ENCODE measurements at places on chromosomes 2 and 18.

DNA sequence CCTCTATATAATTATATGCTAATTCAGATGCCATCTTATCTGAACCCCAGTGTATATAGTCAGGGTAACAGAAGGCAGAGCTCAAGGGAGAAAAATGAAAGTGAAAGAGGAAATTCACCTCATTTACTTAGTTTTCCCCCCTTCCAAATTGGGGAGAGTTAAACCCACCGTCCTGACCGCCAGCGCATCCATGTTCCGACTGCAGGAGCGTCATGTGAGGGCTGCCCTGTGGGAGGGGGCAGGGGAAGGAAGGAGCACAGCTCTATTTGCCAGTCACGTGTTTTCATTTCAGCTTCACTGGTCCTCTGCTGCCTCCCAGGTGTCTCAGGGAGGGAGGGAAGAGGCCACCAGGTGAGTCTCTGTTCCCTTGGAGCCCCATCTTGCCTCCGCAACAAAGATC lies 13.2 kb downstream of the CNNM4 start:
- peak; percentile 59 for DNase-seq

GRCh38 chr2:178197791-178198190 lies 3.5 kb downstream of the OSBPL6 start:
- DNase-seq, result no peak

- no peak for DNase-seq
Observed at GRCh38 chr2:101698014-101698843, 722 bp downstream of the MAP4K4 start.

GRCh38 chr18:8658858-8659485 lies 46.4 kb upstream of the MTCL1 start:
- no peak for DNase-seq

DNA sequence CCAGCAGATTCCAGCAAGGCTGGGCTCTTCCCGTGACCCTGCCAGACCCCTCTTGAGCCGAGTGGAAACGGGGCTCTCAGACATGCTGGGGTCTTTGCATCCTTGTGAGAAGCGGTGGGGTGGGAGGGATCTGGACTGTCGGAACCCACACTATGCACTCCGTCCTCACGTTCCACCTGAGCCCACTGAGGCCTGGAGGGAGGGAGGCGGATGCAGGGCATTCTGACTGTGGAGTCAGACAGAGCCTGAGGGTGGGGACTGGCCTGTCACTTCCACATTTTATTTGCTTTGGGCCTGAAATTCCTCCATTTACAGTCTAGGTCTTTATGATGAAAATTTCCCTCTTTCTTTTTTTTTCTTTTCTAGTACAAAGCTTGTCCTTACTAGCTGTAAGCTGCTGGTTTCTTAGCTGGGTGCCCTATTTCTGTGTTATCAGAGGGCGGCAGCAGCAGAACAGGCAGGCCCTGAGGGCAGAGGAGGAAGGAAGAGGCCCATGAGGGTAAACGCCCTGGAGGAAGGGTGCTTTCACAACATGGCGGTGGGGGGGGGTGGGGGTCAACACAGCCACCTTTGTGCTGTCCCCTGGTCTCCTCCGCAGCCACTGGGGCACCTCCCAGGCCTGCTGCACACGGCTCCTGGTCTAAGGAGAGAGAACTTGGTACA lies 373.5 kb upstream of the MYT1L start:
- DNase-seq, result no peak

- DNase-seq, result no peak
Observed at GRCh38 chr2:42314892-42315468, 46.0 kb downstream of the COX7A2L start.

GRCh38 chr2:176471949-176472348 lies 202.7 kb downstream of the MTX2 start:
- no peak for DNase-seq

DNA sequence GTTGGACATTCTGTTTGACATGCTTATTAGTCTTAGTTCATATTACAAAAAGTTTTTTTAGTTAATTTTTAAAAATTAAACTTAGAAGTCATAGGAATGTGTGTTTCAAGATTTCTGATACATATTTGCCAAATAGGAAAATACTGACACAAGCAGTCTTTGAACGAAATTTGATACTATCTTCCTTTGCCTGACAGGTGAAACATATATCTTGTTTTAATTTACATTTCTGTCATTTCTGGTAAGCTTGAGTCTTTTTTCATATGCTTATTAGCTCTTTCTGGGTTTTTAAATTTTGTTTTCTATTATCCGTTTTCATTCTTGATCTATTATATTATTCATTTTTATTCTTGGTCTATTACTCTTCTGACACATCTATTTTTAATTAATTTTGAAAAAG lies 24.5 kb downstream of the ITGAV start:
- DNase-seq, result no peak

DNA sequence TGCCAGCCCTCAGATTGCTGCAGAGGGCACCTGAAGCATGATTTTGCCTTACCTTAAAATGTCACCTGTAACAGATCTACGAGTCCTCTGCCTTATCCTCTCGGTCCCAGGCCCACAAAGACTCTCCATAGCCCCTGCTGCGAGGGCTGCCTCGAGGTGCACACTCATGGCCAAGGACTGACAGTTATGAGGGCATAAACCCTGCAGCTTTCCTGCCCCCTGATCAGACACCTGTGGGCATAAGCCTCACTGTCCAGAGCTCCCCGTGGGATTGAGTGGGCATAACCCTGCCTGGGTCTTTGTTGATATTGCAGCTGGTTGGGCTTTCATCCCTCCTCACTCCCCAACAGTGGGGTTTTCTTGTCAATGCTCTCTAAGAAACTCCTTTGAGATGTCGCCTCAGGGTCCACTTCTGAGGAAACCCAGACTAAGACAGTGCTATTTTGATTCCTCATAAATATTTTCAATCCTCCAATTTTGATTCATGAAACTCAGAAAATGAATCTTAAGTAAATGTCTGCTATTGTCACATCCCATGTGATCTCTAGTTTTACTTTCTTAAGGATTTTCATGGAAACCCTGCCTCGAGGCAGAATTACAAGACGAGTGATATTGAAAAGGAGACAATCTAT lies 108.5 kb upstream of the NCK2 start:
- DNase-seq, result no peak

DNA sequence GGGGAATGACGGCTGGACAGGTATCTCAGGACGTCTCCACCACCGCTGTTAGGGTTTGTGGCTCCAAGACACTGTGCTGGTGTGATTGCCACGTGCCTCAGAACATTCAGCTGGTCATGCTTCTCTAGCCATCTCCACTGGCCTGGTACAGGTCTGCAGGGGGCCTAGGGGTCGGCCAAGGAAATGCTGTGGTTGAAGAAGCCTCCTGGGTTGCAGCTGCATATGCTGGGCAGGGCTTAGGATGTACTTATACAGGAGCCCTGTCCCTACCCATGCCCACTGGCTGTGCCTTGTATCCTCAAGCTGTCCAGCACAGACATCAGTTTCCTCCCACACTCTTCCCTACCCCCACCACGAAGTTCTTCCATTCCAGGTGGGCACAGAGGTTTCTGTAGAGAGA lies 64.1 kb downstream of the NPPC start:
- DNase-seq, result no peak

- no peak for DNase-seq
Observed at GRCh38 chr2:128155970-128156369, 65.0 kb downstream of the UGGT1 start.

- no peak for DNase-seq
Observed at GRCh38 chr2:27243391-27244130, 19.3 kb downstream of the SLC30A3 start.

GRCh38 chr2:133836691-133837345 lies 268.6 kb upstream of the NCKAP5 start:
- no peak for DNase-seq

DNA sequence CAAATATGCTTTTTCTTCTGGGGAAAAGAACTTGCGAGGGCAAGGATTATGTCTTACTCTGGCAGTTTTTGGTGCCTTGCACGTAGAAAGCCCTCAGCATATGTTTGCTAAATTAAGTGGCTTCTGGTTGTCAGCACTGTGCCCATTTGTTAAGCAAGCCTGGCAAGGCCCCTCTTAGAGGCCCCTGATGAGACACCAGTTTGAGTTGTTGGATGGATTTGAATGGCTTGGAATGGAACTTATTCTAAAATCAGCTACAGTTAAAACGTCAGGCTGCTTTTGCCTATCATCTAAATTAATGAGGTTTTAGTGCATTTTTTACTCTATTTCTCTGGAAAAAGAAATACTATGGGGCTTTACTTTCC lies 28.2 kb downstream of the TMEM182 start:
- DNase-seq, result no peak

DNA sequence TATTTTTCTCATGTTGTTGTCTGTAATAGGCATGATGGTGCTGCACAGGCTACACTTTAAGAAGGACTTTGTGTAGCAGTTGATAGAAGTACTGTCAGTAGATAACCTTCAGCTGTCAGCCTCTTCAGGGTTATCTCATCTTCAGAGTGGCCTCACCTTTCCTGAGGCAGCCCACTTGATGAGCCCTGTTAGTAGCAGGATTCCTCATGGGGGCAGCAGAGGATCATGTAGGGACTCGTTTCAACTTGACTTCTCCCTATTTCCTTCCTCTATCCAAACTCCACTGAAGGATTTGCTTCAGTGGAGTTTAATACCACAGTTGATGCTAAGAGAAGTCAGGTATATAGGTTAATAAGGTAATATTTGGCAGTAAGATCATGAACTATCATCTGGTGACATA lies 530.3 kb upstream of the FSIP2 start:
- no peak for DNase-seq

DNA sequence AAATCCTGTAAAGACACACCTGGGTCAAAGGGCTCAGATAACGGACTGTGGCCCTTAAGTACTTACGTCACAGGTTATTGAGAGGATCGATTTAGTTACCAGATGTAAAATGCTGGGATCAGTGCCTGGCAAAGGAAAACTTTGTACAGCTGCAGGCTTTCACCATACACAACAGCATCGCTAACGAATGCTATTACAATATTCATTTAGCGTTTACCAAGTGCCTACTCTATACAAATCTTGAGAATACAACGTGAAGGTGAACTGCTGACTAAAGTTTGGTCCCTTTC lies 619 bp upstream of the MSH6 start:
- DNase-seq, result no peak

- DNase-seq, result no peak
Observed at GRCh38 chr2:222900354-222900753, 39.5 kb downstream of the ACSL3 start.

DNA sequence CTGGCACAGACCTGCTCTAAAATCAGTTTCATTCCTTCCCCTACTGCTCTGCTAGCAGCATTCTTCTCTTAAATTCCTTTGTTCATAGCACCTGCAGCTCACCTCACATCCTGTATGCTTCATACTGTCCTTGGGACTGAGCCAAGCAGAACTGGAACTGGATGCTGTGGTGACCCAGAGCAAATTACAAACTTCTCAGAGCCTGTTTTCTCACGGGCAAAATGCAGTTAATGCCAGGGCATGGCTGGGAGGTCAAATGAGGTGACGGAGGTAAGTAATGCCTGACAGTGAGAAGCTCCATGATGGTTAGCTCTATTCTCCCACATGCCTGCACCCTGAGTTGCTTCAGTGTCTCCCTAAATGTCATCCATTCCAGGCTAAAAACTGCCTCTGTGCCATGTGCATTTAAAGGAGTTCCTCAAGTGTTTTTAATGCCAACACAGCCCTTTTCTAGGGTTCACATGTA lies 29.7 kb downstream of the C2orf42 start:
- no peak for DNase-seq

DNA sequence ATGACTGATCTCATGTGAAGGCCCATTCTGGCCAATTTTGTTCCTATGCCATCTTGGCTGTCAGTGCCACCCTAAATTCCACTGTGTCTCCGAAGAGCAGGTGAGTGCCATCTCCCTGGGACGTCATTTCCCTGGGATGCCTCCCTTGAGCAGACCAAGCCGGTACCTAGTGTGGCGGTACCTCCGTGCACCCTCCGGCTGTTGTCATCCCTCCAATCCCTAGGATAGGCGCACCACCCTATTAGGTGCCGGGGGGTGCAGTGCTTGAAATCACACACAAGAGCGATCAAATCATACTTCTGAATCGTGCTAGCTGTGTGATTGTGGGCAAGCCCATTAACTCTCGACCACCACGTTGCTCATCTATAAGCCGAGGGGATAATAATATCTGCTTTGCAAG lies 81.8 kb upstream of the GLI2 start:
- no peak for DNase-seq

DNA sequence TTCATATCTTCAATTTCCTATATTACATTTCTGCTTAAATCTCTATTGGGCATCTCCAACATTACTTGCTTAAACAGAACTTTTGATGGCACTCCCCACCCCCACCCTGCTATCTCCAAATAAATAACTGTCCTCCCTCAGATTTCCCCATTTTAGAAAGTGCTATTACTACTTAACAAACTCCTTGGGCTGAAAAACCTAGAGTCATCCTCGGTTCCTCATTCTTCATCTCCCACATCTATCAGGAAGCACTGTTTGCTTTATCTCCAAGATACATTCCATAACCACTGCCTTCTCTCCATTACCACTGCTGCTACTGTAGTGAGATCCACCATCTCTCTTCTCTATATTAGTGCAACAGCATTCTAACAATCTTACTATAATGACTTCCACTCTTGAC lies 150.4 kb upstream of the CYRIA start:
- DNase-seq, result no peak

GRCh38 chr2:172196768-172197431 lies 94.2 kb upstream of the DLX2 start:
- DNase-seq, result no peak

- DNase-seq, result no peak
Observed at GRCh38 chr2:128523457-128523856, 204.8 kb upstream of the HS6ST1 start.

DNA sequence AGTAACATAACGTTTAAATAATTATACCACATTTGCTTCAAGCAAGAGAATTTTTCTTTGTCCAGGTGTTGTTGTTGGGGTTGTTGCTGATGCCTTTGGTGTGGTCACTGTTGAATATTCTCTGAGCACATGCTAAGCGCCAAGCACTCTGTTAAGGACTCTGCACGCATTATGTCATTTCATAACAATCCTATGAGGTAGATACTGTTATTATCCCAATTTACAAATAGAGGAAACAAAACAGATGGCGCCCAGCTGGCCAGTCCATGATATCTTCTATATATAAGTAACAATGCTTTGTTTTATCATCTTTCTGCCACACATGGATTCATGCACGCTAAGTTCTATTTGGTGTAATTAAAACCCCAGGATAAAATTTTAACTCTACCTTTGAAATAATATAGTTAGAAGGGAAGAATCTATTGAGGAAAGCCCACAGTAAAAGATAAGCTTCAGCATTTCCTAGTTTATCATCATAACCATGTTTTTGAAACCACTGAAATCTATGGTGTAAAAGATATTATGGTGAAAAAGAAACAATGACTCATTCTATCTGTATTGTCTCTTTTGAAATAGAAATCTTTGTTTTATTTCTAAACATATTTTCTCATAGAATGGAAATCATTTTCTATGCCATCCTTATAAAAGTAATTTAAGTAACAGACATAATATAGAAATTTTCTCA lies 199.7 kb downstream of the PID1 start:
- no peak for DNase-seq

Measured in CD4-positive, alpha-beta T cell treated with Interleukin-6 at 100 ng/mL for 8 hours (primary cell).